NCI-H1694 treated with DMSO at 0.1 percent for 48 hours (cell line): ENCODE measurements at places on chromosomes 6 and 20.

- DNase-seq, result no peak
Measured at GRCh38 chr6:43510827-43511163, 649 bp upstream of the LRRC73 start.

GRCh38 chr6:31270788-31271640 lies 878 bp downstream of the HLA-C start:
- DNase-seq, result no peak

DNA sequence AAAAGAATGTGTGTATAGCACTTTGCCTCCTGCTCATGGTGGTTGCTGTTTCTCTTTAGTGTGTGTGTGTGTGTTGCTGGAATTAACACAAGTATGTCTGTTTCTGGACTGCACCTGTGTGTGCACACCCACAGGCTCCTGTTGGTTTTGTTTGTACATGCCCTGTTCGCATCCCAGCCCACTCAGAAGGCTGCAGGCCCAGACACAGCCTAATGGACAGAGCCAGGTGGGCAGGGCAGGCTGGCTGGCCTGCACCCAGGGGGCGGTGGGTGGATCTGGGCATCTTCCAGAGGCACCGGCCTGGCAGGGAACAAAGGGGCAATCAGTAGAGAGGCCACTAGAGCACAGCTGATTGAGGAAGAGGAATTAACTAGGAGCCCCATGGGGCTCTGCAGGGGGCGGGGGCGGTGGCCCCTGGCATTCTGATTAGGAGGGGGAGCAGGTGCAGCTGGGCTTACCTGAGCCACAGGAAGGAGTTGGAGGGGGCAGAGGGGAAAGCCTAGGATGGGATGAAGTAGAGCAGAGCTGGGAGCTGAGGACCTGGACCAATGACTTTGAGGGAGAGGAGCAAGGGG lies 21.9 kb downstream of the CD40 start:
- DNase-seq, result no peak

DNA sequence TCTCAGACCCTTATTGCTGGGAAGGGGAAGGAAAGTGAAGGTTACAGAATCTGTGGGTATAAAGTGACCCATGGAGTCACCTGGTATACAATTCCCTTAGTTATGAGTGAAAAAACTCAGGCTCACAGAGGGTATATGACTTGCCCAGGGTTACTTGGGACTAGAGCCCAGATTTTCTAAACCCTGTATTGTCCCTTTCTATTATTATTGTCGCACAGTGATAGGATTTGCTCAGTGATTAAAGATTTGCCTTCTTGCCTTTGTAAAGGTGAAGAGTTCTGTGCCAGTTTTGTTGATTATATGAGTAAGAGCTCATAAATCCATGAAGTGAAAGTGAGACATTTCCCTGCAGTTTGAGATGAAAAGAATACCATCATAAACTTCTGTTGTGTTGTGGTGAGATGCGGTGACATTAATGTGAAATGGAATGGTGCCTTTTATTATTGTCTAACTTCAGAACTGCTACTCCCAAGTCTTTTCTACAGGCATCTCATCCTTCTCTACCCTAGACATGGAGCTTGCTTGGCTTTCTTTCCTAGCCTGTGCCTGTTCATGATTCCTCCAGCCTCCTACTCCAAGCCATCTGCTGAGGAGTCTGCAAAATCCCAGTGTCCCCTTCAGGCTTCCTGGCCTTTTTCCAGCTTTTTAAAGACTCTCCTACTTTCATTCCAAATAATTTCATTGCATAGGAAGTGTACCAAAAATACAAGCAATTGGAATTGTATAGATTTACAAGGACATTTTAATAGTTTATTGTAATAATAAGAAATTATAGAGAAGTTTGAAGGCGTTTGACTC lies 33.5 kb upstream of the ADIG start:
- DNase-seq, result no peak

DNA sequence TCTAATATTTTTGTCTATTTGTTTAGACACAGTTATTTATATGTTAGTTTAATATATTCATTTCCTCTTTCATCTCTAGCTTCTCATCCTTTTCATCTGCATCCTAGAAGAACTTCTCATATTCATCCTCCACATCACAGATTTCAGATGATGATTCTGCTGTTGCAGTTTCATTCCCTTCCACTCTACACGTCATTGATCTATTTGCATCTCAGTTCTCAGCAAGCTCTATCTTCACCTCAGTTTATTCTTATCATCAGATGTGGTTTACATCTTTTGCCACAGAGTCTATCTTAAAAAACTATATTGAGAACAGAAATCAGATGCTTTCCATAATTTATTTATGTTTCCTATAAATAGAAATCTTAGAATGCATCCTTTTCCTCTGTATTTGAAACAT lies 13.3 kb downstream of the SLC2A12 start:
- no peak for DNase-seq

DNA sequence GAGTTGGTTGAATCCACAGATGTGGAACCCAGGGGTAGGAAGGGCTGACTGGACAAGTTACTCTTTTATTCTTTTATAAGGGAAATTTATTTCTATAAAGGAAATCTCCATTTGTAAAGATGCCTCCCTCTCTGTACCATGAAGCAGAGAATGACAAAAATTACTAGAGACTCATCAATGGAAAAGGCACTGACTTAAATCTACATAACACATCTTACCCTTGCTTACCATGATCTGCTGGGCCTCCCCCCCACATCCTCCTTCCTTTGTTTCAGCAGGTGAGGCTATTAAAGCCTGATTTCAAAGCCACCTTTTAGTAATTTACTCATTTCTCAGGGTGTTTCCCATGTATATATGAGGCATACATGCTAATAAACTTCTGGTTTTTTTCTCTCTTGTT lies 130.2 kb upstream of the HDDC2 start:
- no peak for DNase-seq

DNA sequence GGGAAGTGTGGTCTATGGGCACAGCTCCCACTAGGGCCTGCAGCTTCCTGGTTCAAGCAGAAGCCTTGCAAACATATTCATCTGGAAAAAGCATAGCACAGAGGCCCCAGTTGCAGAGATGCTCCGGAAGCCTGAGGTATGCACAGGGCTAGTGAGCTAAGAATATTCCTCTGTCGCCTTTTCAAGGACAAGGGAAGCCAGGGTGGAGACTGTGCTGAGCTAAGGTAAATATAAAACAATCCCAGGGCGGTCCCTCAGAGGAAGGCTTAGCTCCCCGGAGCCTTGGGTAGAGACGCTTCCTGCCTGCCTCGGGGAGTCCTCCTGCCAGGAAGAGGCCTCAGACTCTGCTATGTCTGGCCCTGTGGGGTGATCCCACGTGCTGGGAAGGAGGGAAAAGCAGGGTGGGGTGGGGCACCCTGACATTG lies 134.8 kb upstream of the FOXA2 start:
- DNase-seq, result no peak

GRCh38 chr6:121944354-121944753 lies 455.1 kb upstream of the HSF2 start:
- no peak for DNase-seq

- no peak for DNase-seq
Measured at GRCh38 chr6:49541210-49541724, 9.2 kb upstream of the C6orf141 start.

DNA sequence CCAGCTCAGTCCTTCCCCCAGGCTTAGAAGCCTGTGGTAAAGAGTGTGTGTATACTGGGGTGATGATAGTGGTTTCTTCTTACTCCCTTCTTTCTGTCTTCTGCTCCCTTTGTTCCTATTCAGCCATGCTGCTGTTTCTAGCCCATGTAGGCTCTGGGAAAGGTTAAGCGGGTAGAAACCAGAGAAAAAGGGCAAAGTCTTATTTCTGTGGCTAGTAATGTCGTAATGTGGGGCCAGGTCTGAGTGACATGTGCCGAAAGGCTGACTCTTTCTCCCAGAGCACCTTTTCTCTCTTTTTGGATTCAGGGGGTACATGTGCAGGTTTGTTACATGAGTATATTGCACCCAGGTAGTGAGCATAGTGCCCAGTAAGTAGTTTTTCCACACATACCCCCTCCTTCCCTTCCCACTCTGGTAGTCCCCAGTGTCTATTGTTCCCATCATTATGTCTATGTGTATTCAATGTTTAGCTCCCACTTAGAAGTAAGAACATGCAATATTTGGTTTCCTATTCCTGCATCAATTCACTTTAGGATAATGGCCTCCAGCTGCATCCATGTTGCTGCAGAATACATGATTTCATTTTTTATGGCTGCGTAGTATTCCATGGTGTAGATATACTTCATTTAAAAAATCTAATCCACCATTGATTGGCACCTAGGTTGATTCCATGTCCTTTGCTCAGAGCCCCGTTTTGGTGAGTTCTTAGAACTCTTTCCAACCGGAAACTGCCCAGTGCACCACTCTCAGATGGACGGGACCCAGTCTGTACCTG lies 74.3 kb downstream of the EFHC1 start:
- no peak for DNase-seq

GRCh38 chr6:46491201-46491627 lies at the start of gene RCAN2:
TSS of gene RCAN2 (minus strand) at chr6:46491449.
- DNase-seq, result no peak
